Cortex of kidney (tissue), 1 donor: ENCODE measurements at places on chromosomes 1 and 21.

DNA sequence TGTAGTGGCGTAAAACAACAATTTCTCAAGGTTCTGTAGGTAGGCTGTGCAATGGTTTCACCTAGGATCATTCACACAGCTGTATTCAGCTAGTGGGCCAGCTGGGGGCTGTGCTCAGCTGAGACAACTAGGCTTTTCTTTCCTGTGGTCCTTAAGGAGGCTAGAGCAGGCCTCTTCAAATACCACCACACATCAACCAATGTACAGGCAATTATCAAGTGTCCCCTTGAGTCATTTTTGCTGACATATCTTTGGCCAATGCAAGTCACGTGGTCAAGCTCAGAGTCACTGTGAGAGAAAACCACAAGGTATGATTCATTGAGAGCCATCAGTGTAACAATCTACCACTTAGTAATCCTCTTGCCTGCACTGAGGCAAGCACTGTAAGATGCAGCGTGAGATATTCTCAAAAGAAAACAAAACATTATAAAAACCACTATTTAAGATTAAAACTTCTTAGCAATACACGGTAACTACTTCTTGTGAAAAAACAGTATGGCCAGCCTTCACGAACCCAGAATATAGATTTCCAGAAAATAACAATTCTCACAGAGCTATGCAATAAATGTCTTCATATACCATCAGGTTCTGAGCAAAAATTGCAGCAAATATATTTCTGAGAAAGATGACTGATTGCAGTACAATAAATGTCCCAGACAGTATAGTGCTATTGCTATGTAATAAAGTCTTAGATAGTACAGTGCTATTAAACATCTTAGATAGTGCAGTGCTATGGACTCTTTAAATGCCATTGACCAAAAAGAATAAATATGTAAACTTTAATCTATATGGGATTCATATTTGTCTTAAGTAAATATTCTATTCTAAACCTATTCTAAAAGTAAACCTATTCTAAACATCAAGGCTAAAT, 55.3 kb downstream of the NME7 start:
- DNase-seq, result no peak

GRCh38 chr1:33424205-33424604, 6.7 kb downstream of the PHC2 start:
- DNase-seq, result no peak

DNA sequence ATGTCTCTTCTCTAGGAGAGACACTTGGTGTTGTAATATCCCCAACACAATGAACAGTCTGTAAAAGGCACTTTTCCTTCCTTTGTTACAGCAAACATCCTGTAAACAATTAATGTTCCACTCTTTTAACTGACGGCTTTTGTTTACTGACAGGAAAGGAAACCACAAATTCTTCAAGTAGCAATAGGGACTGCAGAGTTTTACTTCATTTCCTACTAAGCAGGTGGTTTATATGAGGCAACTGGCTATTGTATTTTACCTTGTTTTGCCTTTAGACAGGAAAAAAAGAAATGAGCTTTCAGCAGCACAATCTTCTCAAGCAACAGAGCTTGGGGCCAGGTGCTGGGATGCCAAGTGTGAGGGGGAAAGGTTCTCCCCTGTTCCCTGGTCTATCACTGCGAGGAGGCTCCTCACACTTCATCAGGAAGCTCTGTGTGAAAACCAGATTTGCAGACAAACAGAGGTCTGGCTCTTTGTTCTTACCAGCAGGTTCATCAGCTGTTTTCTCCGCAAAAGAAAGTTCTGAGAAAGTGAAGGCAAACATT, 51.2 kb downstream of the SIPA1L2 start:
- no peak for DNase-seq

DNA sequence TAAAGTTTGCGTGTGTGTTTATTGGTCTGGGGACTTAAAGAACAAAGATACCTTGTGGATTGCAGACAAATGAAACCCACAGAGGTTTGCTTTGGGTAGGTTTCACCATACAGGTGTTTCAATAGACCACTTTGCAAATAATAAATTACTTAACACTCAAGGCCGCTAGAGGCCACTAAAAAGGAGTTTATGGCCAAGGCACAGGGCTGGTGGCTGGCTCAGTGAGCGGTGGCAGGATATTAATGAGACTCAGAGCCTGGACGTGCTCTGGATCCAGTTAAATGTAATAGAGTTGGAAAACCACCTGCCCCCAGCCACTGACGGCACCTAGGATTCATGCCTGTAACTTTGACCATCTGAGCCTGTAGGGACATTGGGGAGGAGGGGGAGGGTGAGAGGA, 44.5 kb downstream of the LRRC38 start:
- DNase-seq, result no peak

DNA sequence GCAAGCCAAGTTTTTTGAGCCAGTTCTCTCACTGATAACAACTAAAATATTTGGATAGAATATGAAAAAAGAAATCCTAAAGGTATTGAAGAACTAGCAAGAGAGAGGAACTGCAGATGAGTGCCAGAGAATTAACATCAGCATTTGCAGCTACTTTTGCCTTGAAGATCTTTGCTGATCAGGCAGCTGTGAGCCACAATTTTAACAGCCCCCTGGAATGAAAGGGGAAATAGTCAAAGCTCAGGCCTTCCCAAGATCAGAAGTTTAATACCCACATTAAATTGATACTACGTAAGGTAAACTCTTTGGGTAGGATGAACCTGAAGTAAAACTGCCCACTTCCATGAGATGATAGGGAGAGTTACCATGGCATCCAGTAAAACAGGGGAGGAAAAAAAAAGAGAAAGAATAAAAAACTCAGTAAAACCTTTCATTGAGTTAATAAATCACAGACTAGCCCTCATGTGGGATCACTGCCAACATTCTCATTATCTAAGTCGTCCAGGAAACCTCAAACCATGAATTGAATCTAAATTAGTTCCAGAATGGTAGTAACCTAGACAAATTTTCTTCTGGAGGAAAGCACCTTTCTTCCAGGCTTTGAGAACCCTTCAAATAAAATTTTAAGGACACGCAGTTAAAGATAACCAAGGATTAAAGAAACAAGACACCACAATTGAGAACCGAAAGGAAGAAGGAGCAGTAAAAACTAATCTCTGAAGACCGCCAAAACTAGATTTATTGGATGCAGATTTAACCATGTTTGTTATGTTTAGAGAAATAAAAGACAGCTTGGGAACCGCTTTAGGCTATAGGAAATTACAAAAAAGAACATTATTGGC, 28.3 kb downstream of the SCP2 start:
- no peak for DNase-seq

DNA sequence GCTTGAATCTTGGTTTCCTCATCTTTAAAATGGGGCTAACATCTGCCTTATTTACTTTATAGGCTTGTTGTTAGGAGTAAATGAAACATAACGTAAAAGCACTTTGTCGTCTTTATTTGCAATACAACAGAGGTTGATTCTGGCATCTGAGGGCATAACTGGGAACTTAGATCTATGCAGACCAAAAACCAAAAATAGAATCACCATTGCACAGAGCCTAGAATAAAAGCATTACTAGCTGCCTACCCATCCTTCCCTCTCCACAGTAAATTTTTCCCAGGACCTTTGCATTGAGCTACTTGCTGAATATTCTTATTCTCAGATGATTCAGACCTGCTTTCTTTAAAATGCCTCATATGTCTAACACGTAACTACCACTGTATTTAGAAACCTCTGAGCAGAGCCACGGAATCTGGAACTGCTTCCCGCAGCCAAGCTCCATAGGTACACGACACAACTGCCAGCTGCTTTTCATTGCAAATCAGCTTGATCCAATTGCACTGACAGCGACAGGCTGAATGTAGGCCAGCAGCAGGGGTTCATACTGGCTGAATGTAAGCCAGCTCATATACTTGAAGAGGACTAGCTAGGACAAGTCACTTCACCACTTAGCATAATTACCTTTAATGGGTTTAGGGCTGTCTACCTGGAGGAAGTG, 33.2 kb upstream of the SERBP1 start:
- DNase-seq, result no peak

GRCh38 chr1:64687725-64688327, 57.0 kb upstream of the RAVER2 start:
- no peak for DNase-seq

- DNase-seq, result no peak
Measured at GRCh38 chr1:96558635-96559034, 162.9 kb upstream of the PTBP2 start.

- no peak for DNase-seq
Measured at GRCh38 chr1:111666828-111667227, 47.2 kb downstream of the RAP1A start.

DNA sequence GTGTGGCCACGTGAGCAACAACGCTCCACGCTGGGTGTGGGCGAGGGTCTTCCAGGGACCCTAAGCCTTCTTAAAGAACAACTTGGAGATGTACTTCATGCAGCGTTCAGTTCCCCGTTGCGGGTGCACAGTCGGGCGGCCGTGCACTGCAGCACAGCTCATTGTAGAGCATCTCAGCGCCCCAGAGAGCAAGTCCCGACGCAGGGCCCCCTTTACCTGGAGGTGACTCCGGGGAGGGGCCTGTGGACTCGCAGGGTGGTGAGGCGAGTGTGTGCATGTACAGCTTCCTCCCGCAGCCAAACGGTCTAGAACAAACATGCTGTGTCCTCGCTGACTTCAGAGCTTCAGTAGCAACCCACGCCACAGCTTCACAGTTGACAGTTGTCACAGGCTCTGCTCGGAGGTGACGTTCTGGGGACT, 19.5 kb downstream of the RRP1 start:
- DNase-seq, result no peak

DNA sequence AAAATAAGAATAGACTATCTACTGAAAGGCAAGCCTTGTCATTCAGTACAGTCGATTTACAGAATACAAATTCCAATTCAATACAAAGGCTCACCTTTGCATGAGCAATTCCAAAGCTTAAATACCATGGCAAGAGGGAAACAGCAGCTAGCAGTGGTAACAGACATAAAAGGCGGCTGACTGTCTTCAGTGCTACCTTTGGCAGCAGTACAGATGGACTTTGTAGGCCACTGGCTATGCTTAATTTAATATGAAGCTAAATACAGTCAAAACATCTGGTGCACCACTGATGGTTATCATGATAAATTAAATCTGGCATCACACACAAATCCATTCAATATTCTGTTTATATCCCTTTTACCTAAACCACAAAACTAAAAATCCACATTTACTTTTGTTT, 62.4 kb downstream of the RERE start:
- DNase-seq, result no peak

GRCh38 chr1:183580281-183580682, 10.0 kb downstream of the NCF2 start:
- DNase-seq, result no peak

DNA sequence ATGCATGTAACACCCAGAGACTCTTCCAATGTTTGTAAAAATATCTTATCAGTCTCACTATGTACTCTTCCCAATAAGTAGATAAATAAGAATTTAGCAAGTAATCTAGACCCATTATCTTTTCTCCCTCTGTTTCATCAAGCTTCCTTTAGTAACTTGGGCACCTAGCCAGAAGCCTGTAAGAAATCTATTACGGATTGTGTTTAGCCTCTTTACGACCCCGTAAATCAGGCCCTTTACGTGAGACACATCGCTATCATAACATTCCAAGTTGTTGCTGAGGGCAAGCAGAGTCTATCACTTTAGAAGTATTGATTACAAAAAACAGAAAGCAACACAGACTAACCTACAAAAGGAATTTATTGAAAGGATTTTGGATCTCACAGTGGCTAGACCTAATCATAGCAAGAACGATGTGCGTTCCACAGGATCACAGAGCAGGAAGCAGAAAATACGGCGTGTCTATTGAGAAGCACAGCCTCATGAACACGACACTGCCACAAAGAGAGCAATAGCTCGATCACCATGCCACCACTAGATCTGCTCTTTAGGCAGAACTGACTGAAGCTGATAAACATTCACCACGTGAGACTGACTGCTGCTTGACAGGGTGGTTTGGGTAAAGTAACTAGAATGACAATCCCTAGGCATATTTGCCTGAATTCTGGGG, 922.1 kb downstream of the AMY1C start:
- no peak for DNase-seq

GRCh38 chr1:228009116-228009827, 2.5 kb downstream of the WNT3A start:
- no peak for DNase-seq

DNA sequence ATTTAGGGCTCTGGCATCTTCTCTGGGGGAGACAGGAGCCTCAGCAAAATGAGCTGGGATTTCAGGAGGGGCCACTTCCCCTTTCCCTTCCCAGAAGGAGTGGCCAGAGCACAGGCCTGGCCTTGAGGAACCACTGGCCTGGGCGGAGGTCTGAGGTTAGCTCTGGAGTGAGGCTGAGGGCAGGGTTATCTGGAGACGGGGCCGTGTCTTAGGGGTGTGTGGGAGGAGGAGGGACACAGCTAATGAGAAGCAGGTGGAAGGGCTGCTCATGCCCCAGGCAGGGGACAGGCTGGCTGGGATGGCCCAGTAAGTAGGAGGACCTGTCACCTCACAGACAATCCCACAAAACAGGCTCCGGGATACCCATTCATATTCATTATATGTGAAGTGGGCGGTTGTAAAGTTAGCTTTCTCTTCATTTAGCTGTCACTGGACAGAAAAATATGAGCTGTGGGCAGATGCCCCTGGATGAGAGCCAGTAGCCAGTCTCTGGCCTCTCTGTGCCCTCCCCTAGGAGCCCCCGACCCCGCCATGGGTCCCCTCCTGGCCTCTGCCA, 12.4 kb downstream of the ALX3 start:
- no peak for DNase-seq

GRCh38 chr1:31054958-31055481, 10.5 kb downstream of the PUM1 start:
- DNase-seq, result no peak

DNA sequence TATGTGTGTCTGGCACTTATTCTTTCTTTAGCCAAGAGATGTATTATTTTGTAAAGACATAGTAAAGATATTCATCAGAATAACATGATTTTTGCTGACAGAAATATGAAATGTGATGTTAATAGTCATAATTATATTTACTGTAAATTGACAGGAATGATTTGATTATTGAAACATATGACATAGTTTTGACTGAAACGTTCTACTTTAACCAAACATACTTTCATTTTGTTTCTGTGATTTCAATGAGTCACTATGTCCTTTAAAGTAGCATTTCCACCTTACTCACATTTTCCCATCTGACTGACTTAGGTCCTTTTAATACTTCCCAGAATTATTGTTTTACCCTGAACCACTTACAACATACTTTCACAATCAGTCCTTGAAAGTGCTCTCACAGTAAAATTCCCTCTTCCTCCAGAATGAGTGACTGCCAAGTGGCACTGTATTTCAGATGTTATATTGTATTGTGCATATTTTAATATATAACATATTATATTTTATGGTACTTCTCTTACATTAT, 437.9 kb downstream of the NCAM2 start:
- no peak for DNase-seq

DNA sequence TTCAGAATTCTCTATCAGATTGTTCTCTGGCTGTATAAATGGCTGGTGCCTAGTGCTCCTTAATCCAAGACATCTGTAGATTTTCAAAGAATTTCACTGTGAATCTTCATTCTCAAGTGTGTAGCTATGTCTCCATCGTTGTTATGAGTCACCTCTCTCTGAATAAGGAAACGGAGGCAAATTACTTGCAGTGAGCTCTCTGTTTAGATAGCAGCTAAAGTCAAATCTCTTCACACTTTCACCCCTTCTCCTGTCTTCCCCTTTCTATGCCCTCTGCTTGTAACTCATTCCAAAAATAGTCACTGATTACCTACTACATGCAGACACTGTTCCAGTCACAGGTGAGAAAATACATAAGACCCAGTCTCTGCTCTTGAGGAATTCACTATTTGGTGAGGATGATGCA, 39.7 kb downstream of the CHML start:
- no peak for DNase-seq

GRCh38 chr1:207702317-207702716, 49.5 kb upstream of the CD46 start:
- DNase-seq, result no peak
